ENCODE measurements at places on chromosomes 5 and 9.

DNA sequence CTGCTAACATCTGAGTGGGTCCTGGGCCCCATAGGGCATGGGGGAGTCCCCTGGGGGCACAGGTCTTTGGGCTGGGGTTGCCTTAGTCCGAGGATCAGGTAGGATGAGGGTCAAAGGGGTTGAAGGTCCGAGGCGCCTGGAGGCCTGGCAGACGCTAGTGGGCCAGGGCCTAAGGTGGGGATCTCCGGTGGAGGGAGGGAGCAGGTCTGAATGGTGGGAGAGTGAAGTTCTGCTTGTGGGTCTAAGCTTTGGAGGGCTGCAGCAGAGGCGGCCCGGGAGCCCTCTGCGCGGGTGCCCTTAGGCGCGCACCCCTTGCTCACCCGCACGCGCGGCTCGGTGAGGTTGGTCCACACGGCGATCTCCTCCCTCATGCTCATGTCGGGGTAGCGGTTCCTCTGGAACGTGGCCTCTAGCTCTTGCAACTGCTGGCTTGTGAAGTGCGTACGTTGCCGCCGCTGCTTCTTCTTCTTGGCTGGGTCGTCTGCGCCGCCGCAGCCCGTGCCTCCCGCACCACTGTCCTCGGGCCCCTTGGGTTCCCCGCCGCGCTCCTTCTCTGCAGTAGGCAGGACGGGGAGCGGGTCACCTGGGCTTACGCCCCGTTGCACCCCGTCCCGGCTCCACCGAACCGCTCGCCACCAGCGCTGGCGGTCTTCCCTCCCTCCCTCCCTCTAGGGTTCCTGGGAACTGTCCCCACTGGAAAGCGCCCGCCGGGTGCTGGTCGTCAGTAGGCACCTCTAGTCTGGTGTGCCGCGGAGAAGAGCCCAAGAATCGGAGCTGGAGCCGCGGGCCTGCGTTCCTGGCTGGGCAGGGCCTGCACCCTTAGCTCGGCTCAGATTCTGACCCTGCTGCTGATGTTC lies 2.8 kb downstream of the PITX1 start:
- DNase-seq = no peak

DNA sequence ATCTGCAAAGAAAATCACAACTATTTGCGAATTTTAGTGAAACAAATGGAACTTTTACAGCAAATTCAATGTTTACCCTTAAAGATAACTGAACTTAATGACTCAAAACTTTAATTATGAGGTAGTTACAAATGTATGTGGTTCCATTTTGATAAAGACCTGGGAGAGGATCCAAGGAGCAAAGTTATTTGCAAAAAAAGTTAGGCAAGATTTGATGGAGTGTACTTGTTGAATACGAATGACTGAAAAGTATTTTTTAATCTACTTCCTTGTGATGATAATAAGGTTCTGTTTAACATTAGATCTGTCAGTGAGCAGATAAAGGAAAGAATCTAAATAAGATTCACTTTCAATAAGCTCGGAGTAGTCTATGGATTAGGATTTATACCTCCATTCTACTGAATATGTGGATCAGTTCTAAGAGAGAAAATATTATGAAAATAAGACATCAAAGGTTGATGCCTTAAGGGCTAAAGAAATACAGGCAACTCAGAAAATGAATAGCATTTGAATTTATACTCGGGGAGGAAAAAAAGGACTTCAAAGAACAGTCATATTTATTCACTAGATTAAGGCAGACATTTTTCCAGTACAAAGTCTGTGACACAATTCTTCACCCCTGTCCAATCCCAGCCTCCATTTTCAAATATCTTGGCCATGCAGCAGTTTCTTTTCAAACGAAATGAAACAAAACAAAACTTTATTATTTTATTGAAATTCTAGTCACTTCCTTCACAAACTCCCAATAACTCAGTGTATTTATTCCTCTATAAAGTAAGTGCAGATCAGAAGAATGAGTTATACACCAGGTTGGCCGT lies 199.8 kb downstream of the PDE4D start:
- no peak for DNase-seq

DNA sequence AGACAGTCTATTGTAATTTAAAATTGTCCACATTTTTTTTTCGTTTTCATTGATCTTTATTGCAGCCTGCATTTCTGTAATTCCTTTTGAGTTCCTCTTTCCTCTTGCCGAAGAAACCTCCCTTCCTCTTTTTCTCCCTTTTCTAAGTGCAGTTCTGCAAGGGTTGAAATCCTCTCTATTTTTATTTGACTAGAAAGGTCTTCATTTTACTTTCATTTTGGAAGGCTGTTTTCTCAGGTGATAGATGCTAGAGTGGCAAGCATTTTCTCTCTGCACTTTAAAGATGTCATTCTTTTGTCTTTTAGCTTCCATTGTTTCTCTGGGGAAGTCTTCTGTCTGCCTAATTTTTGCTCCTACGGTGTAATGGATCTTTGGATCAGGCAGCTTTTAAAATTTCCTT lies 248.5 kb downstream of the SMARCA2 start:
- no peak for DNase-seq

GRCh38 chr5:60578315-60578714 lies 121.7 kb downstream of the DEPDC1B start:
- DNase-seq = no peak

DNA sequence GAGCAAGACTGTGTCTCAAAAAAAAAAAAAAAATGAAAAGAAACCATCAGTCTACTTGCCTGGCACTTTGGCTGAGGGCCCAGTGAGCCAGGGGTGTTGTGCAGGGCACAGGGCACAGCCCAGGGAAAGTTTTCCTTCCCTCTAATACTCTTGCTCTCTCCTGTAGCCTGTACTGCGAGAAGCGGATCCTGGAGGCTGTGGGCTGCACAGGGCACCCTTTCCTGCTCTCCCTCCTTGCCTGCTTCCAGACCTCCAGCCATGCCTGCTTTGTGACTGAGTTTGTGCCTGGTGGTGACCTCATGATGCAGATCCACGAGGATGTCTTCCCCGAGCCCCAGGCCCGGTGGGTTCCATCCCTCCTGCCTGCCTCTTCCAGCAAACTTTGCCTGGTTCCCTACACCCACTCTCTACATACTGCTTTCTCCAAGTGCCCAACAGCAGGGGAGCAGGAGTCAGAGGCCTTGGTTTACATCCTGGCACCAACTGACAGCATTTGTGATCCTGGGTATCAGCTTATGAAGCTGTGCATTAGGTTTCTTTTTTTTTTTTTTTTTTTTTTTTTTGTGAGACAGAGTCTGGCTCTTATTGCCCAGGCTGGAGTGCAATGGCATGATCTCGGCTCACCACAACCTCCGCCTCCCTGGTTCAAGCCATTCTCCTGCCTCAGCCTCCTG lies 7.2 kb downstream of the ZDHHC12 start:
- no peak for DNase-seq
